ENCODE measurements at places on chromosomes 4 and X.

DNA sequence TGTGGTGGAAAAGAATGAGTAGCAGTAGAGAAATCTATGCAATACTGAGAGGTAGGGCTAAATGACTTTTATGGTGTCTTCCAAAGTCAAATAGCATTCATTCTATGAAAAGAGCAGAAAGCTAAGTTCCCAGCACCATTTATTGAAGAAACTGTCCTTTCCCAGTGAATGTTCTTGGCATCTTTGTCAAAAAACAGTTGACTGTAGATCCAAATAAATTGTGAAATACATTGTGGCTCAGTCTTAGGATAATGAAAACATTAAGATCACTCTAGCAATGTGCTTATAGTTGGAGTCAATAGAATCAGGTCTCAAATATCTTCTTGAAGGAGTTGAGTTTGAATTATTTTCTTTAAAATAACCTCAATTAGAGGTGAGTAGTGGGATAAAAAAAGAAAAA lies 19.4 kb downstream of the AREG start:
- no peak for DNase-seq

DNA sequence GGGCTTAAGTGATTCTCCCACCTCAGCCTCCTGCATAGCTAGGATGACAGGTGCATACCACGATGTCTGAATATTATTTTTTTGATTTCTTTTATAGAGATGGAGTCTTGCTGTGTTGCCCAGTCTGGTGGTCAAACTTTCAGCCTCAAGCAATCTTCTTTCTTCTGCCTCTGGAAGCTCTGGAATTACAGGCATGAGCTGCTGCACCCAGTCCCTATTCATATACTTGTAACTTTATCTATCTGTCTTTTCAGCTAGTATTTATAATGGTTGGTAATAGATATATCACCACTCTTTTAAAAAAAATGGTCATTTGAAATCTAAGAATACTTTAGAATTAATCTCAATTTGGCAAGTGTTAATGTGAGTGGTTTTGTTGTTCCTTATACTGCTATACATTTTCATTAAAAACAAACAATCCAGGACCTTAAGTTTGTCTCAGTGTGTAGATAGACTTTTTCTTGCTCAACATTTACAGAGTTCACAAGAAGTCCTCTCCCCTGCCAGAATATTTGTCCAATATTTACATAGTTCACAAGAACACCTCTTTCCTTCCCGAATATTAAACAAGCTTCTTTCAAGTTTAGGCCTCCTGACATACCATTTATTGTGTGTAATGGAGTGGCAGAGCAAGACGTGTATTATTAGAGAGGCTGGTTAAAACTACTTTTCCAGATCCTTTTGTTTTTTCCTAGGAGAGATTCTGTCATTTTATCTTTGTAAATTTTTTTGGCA lies 1197.4 kb upstream of the ADGRL3 start:
- no peak for DNase-seq

DNA sequence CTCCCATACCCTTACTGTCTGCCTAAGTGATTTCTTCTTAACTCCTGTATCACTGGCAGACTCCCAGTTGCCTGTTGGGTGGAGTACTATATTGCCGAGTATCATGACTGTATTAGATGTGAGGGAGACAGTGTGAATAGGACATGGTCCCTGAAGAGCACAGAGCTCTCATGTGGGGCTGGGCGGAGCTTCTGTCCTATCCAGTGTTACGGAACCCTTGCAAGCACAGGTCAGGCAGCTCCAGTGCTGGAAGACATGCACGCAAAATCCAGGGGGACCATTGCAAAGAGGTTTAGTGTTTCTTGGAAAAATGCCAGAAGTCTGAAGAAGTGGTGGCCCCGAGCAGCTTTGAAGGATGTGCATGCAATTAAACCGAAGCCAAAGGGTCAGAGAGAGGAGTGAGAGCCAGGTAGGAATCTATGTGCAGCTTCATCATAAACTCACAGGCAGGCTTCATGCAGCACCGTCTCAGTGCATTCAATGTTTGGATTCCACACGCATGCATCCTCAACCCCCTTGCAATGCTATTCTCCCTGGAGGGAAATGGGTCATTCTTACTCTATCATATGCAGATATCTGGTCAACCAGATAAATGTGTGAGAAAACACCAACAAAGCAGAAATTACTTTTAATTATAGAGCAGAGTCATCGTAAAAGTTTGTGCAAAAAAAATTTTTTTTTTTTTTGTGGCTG lies 49.7 kb upstream of the DHRSX start:
- no peak for DNase-seq

GRCh38 chrX:149513825-149514428 lies 8.8 kb upstream of the IDS start:
- no peak for DNase-seq

DNA sequence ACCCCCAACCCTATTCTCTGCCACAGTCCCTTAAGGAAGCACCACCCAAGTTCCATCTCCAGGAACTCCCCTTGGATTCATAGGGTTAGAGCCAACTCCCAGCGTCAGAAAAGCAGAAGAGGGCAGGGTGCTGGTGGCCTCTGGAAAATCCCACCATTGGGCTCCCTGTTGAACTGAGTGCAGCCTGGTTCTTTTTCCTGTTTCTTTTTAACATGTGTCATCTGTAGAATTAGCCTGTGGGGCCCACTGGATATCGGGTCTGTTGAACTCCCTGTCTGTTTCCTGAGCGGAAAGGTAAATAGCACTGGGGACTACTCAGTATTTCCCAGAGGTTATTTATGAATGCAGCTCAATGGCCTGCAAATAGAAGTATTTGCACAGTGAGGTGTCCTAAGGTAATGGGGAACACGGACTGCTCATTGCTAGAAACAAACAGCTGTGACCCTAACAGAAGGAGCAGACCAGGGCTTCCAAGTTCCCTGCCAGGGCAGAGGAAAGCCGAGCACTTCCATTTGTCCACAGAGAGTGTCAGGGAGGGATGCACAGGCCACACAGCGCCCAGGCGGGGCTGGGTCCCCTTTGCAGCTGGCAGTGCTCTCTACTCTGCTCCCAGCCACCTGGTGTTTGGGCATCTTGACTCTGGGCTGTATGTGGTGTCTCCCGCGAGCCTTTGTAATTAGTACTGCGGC lies 102.6 kb downstream of the FHDC1 start:
- DNase-seq, result no peak

GRCh38 chr4:7736436-7737267 lies 203.0 kb downstream of the AFAP1 start:
- DNase-seq, result no peak

DNA sequence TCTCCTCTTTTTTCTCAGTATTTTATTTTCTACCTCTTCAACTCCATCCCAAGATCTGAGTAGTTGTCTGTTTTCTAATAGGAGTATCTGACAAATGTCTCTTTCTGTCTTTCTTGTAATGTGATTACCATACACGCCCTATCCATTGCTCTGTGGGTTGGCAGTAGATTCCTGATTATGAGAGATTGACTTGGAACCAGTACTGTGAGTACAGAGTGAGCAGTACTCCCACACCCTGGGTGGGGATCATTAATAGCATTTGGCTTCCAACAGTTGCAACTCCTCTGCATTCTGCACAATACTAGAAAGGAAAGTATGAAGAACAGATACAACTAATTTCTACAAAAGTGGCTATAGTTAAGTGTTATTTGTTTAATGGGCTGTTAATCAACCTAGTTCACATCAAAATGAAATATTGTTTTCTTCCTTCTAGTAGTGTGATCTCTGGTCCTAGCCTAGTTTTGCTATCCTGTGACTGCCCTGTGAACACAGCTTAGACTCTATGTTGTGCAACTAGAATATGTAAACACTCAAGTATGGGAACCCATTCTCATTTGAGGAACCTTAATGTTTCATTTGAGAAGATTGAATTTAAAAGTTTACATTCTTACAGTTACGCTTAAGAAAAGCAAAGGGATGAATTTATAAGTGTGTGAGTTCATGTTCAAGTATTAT lies 112.9 kb downstream of the PTPN13 start:
- no peak for DNase-seq

DNA sequence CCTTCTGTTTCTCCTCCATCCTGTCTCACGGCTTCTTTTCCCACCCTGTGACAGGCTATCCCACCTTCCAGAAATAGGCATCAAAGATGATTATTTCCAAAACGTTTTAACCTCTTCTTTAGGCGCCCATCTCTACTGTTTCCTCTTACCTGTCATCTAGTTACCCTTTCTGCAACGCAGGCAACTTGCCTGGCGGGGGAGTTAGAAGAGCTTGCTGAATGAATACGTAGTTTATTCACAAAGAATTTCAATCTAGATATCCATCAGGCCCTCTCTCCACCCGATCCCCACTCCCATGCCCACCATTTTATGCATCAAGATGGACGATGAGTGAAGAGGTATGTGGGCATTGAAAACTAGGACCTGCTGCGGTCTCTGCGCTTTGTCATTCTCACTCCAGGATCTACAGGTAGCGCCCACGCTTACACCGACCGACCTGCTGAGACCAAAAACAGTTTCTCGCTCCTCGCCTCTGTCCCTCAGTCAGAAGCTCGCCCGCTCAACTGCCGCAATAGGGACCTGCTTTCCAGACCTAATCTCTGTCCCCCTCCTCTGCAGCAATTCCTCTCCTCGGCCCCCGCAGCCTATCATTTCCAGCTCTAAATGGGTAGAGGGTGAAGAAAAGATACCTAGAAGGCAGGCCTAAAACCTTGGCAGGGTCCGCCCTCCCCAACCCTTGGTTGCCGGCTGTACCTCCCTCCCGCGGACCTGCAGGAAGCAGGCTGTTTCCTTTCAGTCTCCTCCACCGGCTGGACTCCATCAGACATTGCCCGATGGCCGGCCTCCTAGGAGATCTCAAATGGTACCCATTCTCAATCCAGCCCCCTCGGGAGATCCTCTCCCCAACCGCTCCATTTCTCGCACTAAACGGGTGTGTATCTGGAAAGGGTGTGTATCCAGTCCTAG lies 624 bp downstream of the BEX5 start:
- DNase-seq, result no peak

GRCh38 chr4:167787231-167787630 lies 305.1 kb upstream of the ANXA10 start:
- DNase-seq, result no peak

DNA sequence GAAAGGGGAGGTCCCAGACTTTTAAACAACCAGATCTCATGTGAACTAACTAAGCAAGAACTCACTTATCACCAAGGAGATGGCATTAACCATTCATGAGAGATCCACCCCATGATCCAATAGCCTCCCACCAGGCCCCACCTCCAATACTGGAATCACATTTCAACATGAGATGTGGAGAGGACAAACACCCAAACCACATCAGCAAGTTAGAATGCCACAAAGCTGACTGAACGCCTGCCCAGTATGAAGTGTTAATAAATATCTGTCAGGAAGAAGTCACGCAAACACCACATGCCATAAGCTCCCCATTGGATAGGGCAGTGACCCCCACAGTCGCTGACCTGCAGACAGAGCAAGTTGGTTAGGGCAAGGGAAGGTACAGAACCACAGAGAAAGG lies 14.3 kb downstream of the SLC10A6 start:
- no peak for DNase-seq
